ENCODE measurements at places on chromosomes 6 and 20.

GRCh38 chr20:5095931-5096330, 23.8 kb downstream of the PCNA start:
- no peak for DNase-seq

DNA sequence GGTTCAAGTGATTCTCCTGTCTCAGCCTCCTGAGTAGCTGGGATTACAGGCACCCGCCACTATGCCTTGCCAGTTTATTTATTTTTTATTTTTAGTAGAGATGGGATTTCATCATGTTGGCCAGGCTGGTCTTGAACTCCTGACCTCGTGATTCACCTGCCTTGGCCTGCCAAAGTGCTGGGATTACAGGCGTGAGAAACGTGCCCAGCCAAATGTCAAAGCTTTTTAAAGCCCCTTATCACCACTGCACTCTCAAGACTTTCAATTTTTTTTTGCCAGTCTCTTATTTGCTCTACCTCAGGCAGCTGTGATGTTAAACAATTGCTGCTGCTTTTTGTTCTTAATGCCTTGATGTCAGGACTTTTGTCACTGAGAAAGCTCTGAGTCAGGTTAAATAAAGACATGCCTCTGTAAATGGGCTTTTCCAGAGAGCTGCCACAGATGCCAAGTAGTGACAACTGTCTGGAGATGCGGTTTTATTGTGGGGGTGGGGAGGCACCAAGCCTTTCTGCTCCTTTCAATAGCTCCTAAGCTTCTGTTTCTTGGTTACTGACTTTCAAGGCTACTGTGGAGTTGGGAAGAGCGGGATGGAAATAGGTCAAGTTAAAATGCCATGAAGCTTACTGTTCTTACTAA, 29.2 kb downstream of the RSPH3 start:
- DNase-seq = no peak

GRCh38 chr6:102525336-102525735, 1131.8 kb downstream of the GRIK2 start:
- DNase-seq = no peak

DNA sequence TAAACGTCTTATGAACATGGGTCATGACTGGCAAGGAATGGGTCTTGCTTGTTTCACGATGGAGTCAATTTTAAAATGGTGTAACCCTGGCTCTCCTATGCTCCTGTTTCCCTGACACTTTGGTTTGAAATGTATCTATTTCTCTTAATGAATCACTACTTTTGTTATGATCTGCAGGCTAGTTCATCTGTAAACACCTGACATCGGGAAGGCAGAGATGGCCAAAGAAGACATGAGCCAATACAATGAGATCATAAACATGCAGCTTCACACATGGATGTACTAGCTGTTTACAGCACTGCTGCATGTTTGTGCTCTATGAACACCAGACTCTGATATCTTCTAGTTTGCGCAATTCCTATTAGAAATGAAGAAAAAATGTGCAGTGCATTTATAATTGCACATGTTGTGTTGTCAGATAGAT, 11.0 kb upstream of the RAD21L1 start:
- DNase-seq = no peak

- peak; percentile 1 for DNase-seq
These were observed 113.0 kb downstream of the MANEA start for GRCh38 chr6:95690328-95690727.

- DNase-seq = no peak
These were observed 928.7 kb upstream of the GJE1 start for GRCh38 chr6:141203902-141204575.

GRCh38 chr6:132202574-132202973, 198.7 kb downstream of the MOXD1 start:
- no peak for DNase-seq

GRCh38 chr20:24767623-24768100, 181.4 kb upstream of the CST7 start:
- DNase-seq = no peak

DNA sequence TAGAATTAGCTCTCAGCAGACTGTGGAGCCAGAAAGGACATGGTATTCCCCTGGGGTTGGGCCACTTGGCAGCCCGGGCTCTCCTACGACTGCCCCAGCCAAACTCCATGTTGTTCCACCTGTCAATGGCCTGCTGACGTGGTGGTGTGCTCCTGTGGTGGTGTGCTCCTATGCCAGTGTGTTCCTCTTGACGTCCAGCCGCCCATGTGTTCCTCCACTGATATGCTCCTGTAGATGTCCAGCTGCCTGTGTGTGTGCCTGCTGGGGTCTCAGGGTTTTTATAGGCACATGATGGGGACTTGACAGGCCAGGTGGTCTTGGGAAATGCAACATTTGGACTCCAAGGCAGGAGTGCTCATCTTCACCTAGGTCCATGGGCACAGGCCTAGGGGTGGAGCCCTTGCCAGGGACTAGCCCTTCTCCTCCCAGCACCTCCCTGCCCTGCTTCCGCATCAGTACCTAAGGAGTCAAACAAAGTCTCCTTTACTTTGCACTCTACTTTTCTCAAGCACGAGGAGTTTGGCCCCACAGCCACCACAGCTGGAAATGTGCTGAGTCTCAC, 133.5 kb downstream of the TINAG start:
- DNase-seq = no peak

GRCh38 chr6:38261626-38262025, 378.1 kb downstream of the BTBD9 start:
- no peak for DNase-seq

Data from CD4-positive, alpha-beta T cell treated with Interleukin-4 for 4 hours (primary cell).